ENCODE measurements at places on chromosomes 2 and 18.

- no peak for DNase-seq
These were observed 146.3 kb downstream of the TXNL1 start for GRCh38 chr18:56492136-56492535.

DNA sequence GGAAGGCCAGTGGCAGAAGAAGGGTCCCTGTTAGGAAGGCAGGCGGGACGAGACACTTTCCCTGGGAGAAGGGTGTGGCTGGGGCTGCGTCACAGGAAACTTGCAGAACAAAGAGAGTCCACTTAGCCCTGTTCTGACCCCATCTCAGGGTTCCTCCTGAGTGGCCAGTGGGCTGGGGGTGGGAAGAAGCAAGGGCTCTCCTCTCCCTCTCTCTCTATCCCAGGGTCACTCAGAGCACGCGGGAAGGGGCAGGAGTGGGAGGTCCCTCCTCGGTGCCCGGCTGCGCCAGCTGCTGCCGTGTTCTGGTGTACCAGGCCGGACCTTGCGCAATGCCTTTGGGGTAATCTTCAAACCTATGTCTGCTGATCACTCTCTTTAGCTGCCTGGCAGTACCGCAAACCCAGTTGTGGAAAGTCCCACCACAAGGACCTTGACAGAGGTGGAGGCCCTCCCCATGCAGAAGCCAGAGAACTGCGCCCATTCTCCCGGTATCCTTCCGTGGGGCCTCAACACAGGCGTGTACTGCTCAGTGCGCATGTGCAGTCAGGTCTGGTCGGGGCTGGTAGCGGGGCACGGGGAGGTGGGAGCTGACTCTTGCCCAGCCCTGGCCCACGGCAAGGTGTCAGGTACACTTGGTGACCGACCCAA, 47.8 kb upstream of the ST3GAL5 start:
- no peak for DNase-seq

DNA sequence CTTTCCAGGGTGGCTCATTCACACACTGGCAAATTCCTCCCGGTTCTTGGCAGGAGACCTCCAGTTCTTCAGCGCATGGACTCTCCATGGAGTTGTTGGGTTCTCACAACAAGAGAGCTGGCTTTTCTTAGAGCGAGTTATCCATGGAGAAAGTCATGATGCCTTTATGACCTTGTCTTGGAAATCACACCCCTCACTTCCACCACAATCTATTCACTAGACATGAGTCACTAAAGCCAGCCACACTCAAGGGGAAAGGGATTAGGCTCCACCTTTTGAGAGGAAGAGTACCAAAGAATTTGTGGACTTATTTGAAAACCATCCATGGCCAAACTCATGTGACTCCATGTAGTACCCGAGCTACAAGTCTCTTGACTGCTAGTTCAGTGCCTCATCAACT, 160.5 kb downstream of the SETBP1 start:
- DNase-seq, result no peak

- no peak for DNase-seq
These were observed 872 bp downstream of the DSG2 start for GRCh38 chr18:31498574-31499524.

DNA sequence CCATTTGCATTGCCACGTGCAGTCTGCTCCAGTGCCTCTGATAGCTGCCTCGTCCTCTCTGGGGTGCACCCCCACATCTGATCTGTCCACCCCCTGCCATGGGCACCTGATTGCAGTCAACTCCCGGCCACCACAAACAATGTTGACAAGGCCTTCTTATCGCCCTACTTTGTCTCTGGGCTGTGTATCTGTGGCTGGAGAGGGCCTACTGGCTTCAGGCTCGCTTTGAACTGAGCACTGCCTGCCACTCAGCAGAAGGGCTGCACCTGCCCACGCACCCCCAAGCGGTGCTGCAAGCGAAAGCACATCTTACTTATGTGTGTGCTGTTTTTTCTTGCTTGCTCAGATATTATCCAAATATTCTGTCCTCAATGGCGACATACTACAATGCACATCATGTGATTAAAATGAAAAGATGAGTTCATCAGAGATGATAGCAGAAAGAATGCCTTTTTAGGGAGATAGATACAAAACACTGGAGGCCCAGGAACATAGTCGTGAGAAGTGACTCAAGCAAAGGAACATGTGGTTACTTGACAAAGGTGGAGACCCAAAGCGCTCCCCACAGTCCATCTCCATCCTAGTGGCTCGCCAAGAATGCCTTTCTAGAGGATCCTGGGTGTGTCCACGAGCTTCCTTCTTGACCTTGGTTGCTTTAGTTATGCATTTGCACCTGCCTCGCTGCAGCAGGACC, 28.8 kb downstream of the FBLN7 start:
- no peak for DNase-seq

All from GF-D8 (cell line).